ENCODE measurements at places on chromosomes 7 and 10. TPM values are rescaled to one million over a fixed set of nuclear protein-coding genes. Genes with fewer than 3 reads are reported as not detected.
A peak's percentile ranks its signal among the peaks of the same experiment; 100 is the strongest.

DNA sequence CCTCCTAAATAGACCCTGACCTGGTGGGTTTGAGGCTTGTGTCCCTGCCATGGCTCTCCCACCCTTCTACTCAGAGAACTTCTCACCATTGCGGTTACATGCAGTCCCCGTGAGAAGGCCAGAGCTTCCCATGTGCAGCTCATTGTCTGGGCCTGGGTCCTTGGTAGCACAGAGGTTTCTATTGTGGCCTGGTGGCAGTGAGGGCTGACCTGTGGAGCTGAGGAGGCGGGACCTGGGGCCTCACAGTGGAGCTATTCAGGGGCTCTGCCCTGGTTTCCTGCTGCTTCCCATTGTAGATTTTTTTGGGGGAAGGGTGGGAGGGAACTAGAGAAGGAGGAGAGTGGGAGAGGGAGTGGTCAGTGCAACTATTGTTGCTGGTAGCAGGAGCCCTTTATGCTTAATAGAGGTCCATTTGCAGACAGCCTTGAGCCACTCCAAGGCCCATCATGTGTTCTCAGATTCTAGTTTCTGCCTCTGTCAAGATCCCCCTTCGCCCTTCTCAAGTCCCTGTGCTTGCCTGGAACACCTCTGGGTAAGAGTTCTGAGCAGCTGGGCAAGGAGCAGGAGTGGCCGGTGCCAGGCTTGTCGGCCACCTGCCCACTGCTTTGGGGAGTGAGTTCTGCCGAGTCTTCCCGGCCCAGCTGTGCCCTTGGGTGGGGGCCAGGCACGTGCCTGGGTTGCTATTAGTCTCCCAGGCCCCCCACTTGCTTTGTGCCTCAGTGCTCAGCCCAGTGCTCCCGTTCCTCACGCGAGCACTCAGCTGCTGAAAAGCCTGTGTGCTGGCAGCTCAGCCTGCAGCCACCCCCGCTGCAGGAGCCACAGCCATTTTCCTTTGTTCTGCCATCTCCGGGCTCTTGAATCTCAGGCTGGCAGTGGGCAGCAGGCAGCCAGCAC lies 10.7 kb downstream of the TSPAN14 start:
- no peak for DNase-seq

DNA sequence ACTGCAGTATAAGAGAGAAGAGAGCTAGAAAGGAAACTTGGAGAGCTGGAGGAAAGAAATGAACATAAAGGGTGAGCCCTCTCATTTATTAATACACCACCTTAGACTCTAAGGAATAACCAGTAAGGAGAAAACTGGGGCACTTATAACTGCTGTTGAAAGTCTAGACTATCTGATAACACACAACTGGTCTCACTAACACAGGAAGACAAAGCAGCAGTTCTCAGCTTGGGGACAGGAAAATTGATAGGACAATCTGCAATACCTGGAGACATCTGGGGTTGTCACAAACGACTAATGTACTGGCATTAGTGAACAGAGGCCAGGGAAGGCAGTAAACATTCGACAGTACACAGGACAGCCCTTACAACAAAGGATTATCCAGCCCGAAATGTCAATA lies 6.8 kb downstream of the ELMO1 start:
- DNase-seq = no peak

GRCh38 chr7:42392826-42393225 lies 155.8 kb upstream of the GLI3 start:
- DNase-seq = no peak

DNA sequence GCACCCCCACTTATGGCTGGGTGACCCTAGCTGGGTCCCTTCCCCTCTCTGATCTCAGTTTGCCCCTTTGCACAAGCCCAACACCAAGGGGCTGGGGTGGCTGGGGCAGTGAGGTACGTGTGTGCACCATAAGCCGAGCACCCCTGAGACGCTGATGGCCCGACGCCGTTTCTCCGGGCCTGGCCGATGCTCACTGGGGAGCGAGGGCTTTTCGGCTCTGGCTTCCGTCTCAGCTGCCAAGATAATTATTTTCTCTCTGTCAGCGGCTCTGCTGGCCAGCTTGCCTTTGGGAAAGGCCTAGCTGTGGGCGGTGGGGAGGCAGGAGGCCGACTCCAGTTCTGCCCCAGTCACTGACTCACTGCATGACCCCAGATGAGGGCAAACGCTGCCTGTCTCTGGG lies 91.0 kb downstream of the ZMIZ1 start:
- no peak for DNase-seq

The SPDYE11 gene
- 0.06 TPM for polyA plus RNA-seq

GRCh38 chr10:128122931-128123330 lies 3.3 kb downstream of the MKI67 start:
- DNase-seq = no peak

- no peak for DNase-seq
These were observed 21.6 kb upstream of the ERCC6 start for GRCh38 chr10:49560526-49560925.

GRCh38 chr7:299628-300027 lies 9.7 kb downstream of the FOXL3 start:
- DNase-seq = no peak

DNA sequence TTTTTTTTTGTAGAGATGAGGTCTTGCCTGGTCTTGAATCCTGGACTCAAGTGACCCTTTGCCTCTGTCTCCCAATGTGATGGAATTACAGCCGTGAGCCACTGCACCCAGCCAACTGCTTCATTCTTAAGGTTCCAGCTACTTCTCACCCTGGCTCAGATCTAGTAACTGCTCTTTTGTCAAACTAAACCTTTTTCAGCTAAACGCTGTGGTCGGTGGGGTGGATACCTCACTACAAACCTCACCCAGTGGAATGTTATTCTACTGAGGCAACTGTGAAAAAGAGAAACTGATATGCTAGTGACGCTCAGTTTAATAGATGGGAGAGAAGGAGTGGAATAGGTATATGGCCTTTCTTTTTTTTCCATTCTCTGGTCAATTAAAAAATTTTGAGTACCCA lies 1.7 kb upstream of the MRLN start:
- no peak for DNase-seq

DNA sequence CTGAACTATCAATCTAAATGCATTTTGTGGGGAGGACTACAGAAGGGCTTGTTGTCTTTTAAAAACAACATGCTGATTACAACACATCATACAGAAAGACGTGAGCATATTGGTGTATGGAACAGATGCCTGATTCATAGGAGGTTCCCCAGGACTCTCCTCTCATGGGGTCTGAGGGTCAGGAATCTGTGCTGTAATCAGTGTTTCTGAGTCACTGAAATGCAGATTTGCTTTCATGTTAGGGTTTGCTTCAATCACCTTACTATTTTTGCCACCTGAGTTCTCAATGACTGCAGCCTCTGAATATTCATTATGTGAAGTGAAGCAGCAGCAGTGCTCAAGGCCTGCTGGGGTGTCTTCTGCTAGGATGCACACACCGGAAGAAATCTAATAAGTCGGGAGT lies 550 bp upstream of the ANK3 start:
- peak; percentile 16 for DNase-seq

The MMD2 gene
- polyA plus RNA-seq = not detected

- DNase-seq = no peak
These were observed 53.1 kb downstream of the PTEN start for GRCh38 chr10:87916515-87916914.

DNA sequence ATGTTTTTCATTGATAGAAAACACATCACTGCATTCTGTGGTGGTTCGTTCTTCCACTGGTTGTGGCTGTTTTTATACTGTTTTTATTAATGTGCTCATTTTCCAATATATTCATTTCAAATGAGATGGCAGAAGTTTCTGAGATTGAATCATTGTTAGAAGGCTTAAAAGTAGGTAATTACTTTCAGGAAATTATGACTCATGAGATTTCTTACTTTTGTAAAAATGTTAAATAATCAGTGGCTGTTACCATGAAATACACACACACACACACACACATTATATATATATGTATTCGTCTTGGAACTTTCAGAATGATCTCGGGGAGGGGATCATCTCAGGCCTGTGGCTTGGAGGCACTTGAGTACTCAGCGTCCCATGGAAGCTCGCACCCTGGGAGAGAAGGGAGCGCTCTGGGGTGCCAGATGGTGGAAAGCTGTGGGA lies 66.1 kb downstream of the ZMYND11 start:
- no peak for DNase-seq

The SCIN gene
- not detected for polyA plus RNA-seq

DNA sequence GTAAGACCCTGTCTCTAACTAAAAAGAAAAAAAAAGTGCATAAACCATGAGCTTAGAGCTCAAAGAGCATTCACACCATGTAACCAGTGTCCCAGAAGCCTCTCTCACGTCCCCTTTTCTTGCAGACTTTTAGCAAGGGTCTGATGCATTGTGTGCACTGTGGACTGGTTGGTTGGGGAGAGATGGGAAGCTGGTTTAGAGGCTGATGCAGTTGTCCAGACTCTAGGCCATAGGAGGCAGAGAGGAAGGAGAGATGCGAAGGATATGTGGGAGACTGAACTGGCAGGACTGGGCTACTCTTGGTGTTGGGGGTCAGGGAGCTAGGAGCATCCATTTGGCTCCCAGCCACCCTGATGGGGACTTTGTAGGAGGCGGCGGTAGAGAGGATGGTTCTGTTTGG lies 1.8 kb downstream of the SSC4D start:
- no peak for DNase-seq

The UCMA gene
- polyA plus RNA-seq = not detected

DNA sequence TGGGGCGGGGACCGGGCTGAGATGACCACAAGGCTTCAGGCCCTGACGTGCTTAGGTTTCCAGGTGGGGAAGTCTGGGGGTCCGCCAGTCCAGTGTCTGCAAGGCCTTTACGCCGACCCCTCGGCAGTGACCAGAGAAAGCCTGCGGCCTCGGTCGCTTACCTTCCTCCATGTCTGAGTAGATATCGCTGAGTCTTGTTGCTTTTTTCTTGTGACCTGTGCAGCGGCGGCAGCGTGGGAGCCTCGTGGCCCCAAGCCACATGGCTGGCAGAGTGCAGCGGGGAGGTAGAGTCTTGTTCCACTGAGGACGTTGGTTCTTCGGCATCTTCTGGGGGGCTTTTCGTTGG lies 329 bp downstream of the NOLC1 start:
- DNase-seq = no peak

The PRF1 gene
- not detected for polyA plus RNA-seq

DNA sequence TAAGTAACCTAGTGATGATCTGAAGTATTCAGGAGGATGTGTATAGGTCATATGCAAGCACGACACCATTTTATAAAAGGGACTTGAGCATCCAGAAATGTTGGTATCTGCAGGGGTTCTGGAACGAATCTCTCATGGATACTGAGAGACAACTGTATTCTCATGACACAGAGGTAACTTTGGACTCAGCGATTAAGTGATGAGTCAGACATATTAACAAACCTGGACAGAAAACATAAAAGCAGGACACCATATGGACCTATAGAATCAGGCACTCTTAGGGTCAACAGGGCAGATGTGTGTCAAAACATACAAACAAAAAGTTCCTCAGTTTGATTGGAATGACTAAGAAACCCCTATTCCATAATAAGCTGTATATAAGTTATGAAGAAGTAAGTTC lies 248.1 kb downstream of the ANKRD7 start:
- DNase-seq = no peak

- DNase-seq = no peak
These were observed 1.2 kb downstream of the CCDC6 start for GRCh38 chr10:59905066-59905730.

DNA sequence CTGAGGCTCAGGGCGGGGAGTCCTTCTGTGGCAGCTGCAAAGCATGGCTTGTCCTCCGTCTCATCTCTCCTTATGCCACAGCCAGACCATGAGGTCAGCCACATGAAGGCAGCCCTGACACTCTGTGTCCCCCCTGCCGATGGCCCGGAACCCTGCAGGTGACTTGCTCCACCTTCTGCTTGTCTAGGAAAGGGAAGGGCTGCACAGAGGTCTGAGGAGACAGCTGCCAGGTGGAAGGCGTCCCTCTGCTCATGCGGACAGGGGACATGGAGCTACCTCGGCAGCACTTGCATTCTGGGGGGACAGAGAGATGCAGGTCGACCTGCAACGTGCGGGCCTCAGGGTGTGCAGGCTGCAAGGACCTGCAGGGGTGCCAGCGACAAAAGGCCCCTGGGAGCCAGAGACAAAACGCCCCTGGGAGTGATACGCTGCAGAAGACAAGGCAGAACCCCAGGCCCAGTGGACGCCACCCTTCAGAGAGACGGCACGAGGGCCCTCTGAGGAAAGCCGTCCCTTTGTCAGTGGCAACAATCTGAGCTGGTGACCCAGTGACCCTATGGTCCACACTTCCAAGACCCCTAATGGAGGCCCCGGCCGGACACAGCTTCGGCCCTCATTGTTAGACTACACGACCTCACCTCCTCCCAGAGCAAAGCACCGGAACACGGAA lies 205.2 kb upstream of the PPP2R2D start:
- no peak for DNase-seq

The NUTM2A gene
- 0.06 TPM for polyA plus RNA-seq

DNA sequence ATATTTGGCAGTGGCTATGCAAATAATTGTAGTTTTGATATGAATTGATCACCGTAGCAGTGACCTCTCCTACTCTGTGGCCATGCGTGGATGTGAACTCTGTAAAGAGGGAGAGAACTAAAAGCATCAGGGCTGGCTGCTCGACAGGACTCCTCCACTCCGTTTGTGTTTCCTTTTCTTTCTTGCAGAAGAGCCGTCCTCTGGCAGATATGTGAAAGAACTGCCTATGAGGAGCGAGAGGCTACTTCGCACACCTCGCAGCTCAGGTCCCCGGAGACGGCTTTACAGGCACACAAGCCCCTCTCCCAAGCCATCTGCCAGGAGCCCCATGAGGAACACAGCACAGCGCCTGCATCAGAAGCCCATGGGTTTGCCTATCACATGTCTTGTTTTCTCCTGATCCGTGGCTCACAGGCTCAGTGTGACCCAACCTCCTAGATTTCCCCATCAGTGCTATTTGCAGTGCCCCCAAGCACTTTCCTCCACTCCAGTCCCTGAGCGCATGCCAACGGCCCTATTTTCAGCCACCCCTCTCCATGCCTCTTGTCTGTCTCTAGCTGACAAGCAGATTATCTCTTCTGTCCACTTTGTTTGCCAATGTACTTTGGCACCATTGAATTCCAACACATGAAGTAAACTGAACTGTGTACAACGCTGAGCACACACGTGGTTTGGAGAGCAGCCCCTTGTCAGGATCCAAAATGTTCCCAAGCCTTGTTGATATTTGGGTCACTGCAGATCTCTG lies 164.3 kb upstream of the AKR1E2 start:
- no peak for DNase-seq

Data from AG04450 (cell line).